ENCODE measurements at places on chromosomes 12 and 14.

DNA sequence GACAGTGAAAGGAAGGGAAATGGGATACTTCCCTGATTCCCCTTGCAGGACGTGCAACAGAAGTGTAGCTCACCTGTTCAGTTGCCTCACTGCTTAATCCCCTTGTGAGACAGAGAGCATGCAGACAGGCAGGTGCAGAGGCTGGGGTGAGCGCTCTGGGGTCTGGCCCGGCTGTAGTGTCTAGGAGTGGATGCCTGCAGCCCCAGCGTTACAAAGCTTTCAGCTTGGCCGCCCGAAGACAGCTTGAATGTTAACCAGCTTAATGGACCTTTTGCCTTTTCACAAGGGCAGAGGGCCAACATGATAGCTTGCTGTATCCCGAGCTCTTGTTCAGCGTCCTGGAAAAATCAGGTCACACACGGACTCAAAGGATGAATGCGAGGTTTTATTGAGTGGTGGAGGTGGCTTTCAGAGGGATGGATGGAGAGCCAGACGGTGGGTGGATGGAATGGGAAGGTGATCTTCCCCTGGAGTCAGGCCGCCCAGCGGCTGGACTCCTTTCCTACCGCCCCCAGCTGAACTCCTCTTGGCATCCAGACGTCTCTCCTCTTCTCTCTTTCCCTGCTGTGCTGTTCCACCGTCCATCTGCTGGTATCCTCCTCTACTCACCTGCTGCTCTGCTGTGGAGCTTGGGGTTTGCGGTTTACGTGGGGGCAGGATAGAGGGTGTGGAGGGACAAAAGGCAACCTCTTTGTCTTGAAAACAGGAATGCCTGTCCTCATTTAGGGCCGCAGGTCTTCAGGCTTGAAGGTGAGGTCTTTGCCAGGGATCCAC, 86.2 kb upstream of the RESF1 start:
- no peak for DNase-seq

GRCh38 chr12:114776731-114777442, 92.9 kb upstream of the TBX3 start:
- no peak for DNase-seq

GRCh38 chr14:63611078-63611477, 30.6 kb downstream of the WDR89 start:
- no peak for DNase-seq

- DNase-seq = no peak
Observed at GRCh38 chr12:13941258-13942249, 39.8 kb downstream of the GRIN2B start.

GRCh38 chr12:6612652-6613014, 5.5 kb upstream of the CHD4 start:
- DNase-seq = no peak

- no peak for DNase-seq
Observed at GRCh38 chr12:29415111-29415510, 34.1 kb upstream of the ERGIC2 start.

DNA sequence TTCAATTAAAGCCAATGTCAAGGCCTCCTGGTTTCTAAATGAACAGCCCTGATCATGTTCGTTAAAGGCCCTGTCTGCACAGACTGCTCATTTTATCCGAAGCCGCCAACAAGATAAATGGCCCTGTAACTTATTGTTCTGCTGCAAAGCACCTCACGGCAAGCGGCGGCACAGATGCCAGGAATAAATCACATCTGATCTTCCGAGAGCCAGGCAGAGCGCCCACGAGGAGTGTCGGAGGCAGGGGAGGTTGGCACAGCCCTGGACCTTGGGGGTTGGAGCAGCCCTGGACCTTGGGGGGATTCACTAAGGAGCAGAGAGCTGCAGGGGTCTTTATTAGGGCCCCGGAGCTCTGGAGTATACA, 110.5 kb downstream of the SCARB1 start:
- no peak for DNase-seq

Measured in left hindlimb (tissue), 1 donor.